Gastrocnemius medialis (tissue), 4 donors: ENCODE measurements at places on chromosomes 4 and X. TPM values are rescaled to one million over a fixed set of nuclear protein-coding genes. Genes with fewer than 3 reads are reported as not detected.

DNA sequence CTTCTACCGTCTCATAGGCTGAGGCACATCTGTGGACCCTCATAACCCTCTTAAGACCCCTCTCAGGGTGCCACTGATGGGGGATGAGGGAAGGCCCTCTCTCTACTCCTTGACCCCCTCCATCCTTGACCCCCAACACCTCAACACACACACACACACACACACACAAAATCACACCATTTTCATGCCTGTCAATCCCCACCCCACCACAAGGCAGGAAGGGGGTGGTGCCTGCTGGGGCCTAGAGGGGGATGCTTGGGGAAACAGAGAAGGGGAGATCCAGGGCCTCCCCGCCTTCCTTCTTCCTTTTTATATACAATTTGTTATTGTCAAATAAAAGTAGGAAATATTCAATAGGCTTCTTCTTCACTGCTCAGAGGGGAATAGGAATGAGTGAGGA lies 1.2 kb upstream of the EBP start:
- DNase-seq: no peak

GRCh38 chrX:109830157-109830703 lies 97.2 kb upstream of the ACSL4 start:
- DNase-seq: no peak

DNA sequence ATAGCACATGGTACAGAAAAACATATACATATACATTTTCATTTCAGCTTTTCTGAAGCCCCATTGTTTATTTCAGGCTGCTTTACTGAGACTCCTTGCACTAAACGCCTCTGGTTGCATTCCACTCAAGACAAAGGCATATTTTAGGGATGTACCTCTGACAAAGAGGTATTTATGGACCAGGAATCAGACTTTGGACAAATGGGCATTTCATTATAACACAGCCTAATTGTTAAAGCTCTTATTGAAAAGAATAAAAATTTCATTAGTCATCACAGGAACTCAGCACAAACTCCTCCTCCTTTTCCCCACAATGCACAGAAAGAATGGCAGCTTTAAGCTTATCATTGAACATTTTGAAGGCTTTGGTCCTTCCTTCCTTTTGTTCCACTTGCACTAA lies 62.9 kb upstream of the UGT8 start:
- no peak for DNase-seq

- DNase-seq: no peak
Measured at GRCh38 chr4:74823194-74823593, 28.9 kb upstream of the BTC start.

DNA sequence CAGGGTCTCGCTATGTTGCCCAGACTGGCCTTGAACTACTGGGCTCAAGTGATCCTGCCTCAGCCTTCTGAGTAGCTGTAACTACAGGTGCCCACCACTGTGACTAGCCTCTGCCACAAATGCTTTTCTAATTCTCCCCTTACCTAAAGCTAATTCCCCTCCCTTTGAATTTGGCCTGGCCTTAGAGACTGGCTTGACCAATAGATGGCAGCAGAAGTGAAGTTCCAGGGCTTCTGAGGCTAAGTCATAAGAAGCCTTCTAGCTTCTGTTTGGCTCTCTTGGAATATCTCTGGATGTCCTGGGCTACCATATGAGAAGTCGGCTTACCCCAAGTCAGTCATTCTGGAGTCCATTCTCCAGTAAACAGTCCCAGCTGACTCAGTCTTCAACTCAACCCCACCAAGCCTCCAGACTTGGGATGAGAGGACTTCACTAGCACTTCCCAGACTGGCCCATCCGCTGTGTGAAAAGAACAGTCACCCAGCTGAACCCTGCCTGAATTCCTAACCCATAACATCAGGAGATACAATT lies 61.0 kb downstream of the HPRT1 start:
- no peak for DNase-seq

- DNase-seq: no peak
Measured at GRCh38 chr4:8015512-8015911, 75.9 kb upstream of the AFAP1 start.

DNA sequence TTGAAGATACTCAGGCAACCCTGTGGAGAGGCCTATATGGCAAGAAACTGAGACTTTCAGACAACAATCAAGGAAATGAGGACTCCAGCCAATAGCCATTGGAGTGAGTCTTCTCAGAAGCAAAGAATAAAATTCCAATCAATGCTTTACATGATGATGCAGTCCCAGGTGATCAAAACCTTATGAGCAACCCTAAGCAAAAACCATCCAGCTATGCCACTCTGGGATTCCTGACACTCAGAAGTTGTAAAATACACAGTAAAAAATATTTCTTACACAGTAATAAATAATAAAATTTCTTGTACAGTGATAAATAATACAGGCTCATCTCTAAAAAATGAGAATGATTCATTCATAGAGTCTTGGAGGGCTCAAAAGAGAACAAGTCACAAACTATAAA lies 150.6 kb downstream of the IL15 start:
- no peak for DNase-seq

DNA sequence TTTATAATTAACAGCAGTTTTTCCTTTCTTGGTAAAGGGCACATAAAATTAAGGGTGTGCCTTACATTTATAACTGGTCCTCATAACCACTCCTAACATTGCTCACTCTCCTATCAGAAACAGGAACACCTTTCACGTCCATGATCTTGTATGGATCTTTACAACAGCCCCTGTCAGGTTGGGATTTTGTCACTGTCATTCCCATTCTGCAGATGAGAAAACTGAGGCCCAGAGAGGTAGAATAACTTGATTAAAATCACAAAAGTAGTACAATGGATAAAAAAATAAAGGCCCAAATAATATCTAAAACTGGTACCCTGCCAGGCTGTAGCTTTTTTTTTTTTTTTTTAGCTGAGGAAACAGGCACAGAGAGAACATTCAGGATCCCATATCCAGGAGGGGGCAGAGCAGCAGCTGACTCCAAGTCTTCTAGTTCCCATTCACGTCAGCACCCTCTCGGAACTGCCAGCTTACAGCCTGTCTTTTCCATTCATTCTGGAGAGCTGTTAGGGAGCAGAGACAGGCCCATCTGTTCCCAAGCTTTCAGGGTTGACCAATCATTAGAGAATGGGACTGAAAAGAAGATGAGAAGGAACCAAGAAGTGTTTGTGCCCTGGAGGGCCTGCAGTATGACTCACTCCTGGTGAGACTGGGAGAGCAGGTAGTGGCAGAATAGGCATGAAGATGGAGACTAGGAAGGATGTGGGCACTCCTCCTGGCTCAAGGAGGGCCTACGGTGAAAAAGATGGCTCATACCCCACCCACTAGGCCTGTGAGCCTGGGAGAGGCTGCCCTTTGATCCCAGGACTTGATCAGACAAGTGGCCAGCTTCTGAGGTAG lies 7.3 kb downstream of the SUV39H1 start:
- DNase-seq: no peak

GRCh38 chr4:109735566-109736365 lies 5.9 kb upstream of the PLA2G12A start:
- no peak for DNase-seq

DNA sequence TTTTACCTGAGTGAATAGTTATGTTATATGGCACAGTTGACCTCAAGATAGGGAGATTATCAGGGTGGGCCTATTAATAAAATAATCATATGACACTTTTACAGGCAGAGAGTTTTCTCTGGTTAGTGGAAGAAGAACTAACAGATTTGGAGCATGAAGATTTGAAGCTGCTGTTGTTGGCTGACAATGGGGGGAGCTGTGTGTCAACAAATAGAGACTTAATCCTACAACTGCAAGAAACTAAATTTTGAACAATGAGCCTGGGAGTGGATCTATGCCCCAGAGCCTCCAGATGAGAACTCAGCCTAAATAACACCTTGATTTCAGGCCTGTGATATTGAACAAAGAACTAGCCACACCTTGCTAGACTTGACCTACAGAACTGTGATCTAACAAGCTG lies 7.2 kb upstream of the CCSER1 start:
- no peak for DNase-seq

- DNase-seq: no peak
Measured at GRCh38 chrX:107226757-107227156, 20.3 kb downstream of the DNAAF6 start.

- no peak for DNase-seq
Measured at GRCh38 chr4:75845992-75846391, 56.3 kb downstream of the PPEF2 start.

DNA sequence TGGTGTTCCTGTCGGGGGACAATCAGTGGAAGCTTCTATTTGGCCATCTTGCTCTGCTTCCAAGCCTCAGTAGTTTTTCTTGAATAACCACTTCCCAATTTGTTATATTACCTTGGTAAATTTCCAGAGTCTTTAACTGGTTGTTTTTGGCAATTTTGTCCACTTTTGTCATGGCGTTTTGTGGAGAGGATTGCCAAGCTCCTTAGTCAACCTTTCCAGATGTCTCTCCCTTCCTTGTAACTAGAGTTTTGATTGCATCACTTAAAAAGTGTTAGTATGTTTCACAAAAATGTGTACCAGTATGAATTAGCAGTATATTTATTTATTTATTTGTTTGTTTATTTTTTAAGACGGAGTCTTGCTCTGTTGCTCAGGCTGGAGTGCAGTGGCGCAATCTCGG lies 15.8 kb upstream of the UXT start:
- DNase-seq: no peak

- no peak for DNase-seq
Measured at GRCh38 chr4:7424553-7425111, 10.1 kb downstream of the PSAPL1 start.

- no peak for DNase-seq
Measured at GRCh38 chrX:24133312-24133711, 16.2 kb upstream of the ZFX start.

DNA sequence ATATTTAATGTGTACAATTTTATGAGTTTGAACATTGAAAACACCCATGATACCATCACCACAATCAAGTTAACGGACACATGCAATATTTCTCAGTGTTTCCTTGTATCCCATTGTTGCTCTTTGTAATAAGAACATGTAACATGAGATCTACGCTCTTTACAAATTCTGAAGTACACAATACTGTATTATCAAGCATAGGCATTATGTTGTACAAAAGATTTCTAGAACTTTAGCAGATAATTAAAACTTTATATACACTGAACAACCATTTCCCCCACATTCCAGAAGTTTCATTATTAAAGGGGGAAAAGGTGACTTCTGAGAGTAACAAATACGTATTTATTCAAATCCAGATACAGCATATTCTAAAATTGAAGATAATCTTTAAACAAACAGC lies 114.5 kb downstream of the SLC10A7 start:
- DNase-seq: no peak

DNA sequence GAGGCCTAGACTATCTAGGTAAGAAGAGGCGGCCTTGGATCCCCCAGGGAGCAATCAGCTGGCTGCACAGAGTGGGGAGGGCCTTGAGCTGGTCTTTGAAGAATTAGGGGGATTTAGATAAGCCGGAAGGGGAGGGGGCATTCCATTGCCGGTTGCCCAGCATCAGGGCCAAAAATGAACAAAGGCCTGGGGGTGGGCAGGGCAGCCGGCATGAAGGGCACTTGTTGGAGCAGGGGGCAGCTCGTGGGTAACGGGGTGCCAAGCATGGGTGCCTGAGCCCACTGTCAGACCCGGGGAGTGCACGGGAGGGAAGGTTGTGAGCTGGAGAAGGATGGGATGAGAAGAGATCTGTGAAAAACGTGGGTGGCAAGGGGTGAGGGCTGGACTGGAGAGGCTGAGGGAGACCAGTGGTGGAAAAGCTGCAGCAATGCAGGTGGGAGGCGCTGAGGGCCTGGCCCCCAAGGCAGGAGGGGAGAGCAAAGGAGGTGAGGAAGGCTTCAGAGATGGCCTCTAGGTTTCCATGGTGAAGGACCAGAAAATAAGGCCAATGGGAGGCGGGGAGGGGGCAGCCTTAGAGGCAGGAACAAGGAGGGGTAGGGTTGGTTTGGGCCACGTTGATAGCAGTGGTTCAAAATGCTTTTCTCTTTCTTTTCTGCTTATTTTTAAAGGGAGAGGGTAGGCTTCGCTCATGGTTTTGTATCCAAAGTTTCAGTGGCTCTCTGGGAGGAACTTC lies 8.6 kb downstream of the KLF3 start:
- DNase-seq: no peak

GRCh38 chr4:9933956-9934355 lies 87.3 kb downstream of the SLC2A9 start:
- DNase-seq: no peak

GRCh38 chr4:105662935-105663675 lies 45.4 kb downstream of the INTS12 start:
- no peak for DNase-seq

DNA sequence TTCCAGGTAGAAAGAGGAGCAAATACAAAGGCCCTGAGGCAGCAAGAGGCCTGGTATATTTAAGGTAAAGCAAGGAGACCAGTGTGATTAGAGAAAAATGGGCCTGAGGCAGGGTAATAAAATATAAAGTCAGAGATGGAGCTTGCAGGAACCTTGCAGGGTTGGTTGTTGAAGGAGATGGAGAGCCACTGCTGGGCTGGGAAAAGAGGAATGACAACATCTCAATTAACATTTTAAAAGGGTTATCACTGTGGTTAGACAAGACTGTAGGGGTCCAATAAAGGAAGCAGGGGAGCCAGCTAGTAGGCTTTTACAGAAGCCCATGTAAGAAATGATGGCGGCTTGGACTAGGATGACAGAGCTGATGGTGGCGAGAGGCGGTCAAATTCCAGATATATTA lies 205.5 kb upstream of the MBNL3 start:
- DNase-seq: no peak

- DNase-seq: no peak
Measured at GRCh38 chr4:9825049-9825448, 43.6 kb downstream of the DRD5 start.

GRCh38 chr4:101309925-101310324 lies 37.4 kb downstream of the PPP3CA start:
- DNase-seq: no peak

- no peak for DNase-seq
Measured at GRCh38 chr4:156547439-156547838, 424.2 kb downstream of the PDGFC start.

- no peak for DNase-seq
Measured at GRCh38 chr4:105350859-105351490, 122.9 kb downstream of the PPA2 start.

- no peak for DNase-seq
Measured at GRCh38 chrX:39174772-39175417, 373.6 kb downstream of the MID1IP1 start.

DNA sequence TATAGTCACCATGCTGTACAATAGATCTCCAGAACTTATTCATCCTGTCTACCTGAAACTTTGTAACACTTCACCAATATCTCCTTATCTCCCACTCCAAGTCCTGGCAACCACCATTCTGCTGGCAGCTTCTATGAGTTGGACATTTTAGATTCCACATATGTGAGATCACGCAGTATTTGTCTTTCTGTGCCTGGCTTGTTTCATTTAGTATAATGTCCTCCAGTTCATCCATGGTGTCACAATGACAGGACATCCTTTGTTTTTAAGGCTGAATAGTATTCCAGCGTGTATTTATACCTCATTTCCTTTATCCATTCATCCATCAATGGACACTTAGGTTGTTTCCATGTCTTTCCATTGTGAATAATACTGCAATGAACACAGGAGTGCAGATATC lies 198.7 kb downstream of the QDPR start:
- DNase-seq: no peak

GRCh38 chrX:97751735-97752134 lies 868.0 kb downstream of the RPA4 start:
- DNase-seq: no peak

Gene GUCY1A1
- total RNA-seq: 15.5 TPM

Gene GATA1
- not detected for total RNA-seq

Gene PGAM4
- total RNA-seq: not detected

Gene TCEAL5
- not detected for total RNA-seq

Gene HSD17B13
- total RNA-seq: 0.58 TPM

Gene DGAT2L6
- total RNA-seq: not detected

Gene IRAK1
- total RNA-seq: 73.9 TPM

Gene TBX22
- total RNA-seq: not detected

Gene PABPC4L
- total RNA-seq: 0.09 TPM

Gene MFSD8
- total RNA-seq: 13.2 TPM

Gene PHKA1
- total RNA-seq: 176 TPM
